Hematopoietic multipotent progenitor cell treated with erythropoietin and hydrocortisone succinate and interleukin-3 and kit ligand, for 6 days (in vitro differentiated cells): ENCODE measurements at places on chromosomes 4 and X.
A peak's percentile ranks its signal among the peaks of the same experiment; 100 is the strongest.

- no peak for DNase-seq
These were observed 516.5 kb upstream of the CNKSR2 start for GRCh38 chrX:20857746-20858145.

DNA sequence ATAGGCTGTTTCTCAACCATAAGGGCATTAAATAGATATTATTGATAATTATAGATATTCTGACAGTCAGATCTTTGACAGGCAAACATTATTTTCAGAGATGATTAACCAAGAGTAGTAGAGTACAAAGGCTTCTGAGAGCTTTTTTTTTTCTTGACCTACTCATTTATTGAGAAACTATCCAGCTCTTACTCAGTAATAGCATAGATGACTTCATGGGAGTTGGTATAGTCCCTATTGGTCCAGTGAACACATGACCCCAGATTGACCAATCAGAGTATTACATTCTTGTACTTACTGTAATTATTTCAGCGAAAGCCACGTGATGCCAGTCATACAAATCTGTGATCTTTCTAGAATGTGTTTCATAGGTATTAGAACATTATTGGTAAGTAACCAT lies 508.7 kb downstream of the FSTL5 start:
- DNase-seq, result no peak

- DNase-seq, result peak; percentile 12
These were observed 499.7 kb upstream of the POU3F4 start for GRCh38 chrX:83008415-83008814.

DNA sequence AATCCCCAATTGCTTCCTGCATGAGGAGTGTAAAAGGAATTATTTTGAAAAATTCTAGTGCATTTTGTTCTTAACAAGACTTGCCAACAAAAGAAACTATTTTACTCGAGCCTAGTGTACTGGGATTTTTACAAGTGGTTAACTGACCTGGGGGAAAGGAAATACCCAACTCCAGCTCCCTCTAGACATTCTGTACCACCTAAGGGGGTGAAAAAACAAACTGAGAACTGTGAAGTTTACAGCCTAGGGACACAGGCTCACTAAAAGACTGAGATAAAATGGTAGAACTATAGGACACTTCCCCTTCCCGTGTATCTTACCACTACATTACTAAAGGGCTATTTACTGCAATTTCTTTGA lies 2.6 kb upstream of the ADH5 start:
- DNase-seq, result no peak

GRCh38 chr4:125097729-125098128 lies 217.0 kb upstream of the FAT4 start:
- DNase-seq, result no peak

DNA sequence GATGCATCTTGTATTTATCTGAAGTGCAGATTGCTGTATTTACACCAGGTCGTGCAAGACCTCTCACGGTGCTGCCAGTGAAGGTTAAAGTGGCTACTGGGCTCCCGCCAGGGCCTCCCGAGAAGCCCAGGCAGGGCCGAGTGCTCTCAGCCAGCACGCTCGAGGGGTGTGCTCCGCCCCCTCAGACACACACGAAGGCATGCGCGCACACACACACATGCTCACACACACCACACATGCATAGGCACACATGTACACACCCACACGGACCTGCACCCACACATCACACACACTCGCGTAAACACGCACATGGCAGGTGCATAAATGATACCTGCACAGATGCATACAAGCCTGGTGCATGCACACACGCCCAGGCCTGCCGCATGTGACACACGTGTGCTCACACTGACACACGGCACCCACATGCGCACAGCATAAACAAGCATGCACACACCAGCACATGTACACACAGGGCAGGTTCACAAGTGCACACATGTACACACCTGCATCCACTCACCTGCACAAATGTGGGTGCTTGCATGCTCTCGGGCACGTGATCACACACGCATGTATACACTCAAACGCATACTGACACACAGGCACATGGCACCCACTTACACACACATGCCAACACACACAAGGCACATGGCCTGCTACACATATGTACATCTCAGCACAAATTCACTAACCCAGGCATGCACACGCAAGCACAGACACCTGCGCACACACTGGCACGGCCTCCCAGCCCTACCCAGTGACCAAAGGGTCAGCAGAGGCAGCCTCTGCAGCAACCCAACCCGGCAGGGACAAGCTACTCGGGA lies 71.6 kb downstream of the FAM53A start:
- DNase-seq, result no peak

GRCh38 chr4:163237856-163238255 lies 71.2 kb upstream of the NAF1 start:
- DNase-seq, result no peak

GRCh38 chr4:2266181-2266580 lies 4.3 kb upstream of the MXD4 start:
- DNase-seq, result no peak

GRCh38 chrX:109782994-109783700 lies 50.1 kb upstream of the ACSL4 start:
- DNase-seq, result no peak

DNA sequence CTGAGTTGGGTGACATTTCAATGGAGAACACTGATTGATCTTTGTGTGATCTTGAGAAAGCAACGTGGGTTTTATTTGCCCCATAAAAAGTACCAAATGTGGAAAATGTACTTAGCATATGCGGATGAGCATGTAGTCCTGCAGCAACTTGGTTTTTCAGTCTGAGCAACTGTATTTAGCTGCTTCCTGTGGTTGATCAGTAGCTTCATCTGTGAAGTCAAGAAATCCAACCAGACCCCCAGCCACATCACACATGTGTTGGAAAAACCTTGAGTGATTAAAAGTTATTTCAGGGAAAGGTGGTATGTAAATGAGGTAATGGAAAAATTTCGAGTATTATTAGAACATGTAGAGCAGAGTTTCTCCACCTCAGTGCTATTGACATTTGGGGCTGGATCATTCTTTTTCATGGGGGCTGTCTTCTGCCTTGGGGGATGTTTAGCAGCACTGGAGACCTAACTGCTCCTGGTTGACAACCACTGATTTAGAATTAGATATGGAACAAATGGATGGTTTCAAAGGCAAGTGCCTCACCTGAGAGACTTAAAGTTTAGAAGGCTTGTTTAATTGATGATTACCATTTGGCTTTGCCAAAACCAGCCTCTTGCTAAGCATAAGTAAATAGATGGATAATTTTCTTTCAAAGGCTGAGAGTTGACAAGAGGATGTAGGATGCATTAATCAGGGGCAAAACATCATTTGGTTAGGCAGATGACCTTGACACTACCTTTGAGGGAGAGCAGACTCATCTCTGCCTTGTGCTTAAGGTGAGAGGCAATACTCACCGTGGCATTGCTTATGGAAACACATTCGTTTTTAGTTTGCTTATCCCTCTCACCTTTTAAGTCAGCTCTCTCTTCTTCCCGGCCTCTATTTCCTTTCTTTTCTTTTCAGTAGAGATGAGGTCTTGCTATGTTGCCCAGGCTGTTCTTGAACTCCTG lies 193.0 kb upstream of the RPS6KA3 start:
- DNase-seq, result no peak

DNA sequence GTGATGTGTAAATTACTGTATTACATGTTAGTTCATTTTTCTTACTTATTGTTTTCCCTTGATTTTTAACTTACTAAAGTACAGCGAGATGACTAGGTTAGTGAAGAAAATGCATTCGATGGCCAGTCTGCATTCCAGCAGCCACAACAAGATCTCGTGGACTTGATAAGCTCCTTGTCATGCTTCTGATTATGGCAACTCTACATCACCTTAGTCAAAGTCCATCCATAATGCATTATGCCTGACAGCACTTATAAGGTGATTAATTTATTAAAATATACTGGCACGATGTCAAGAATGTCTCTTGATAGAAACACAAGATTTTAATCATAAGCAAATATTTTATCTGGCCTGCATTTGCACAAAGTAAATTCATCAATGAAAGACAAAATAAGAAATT lies 109.9 kb upstream of the NAP1L5 start:
- no peak for DNase-seq

DNA sequence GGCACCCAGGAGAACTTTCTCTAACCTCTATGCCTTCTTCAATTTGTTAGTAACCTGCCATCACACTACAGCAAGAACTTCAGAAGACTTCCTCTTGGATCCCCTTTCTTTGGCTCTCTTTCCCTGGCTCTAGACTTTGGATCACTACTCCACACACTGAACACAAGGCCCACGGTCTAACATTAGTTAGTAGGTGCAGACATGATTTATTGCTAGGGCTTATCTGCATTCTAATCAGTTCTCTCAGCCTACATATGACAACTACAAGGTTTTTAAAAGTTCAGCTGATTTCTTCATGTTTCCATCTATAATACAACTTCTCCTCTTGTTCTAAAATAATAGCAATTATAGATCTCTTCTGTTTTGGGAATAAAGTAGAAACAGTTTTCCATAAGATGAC lies 209.1 kb upstream of the ANXA10 start:
- DNase-seq, result no peak

GRCh38 chr4:96093057-96093456 lies 253.2 kb downstream of the PDHA2 start:
- no peak for DNase-seq

GRCh38 chr4:170651786-170652185 lies 562.0 kb upstream of the AADAT start:
- no peak for DNase-seq

- DNase-seq, result no peak
These were observed 283.2 kb downstream of the DCHS2 start for GRCh38 chr4:154208424-154208823.

DNA sequence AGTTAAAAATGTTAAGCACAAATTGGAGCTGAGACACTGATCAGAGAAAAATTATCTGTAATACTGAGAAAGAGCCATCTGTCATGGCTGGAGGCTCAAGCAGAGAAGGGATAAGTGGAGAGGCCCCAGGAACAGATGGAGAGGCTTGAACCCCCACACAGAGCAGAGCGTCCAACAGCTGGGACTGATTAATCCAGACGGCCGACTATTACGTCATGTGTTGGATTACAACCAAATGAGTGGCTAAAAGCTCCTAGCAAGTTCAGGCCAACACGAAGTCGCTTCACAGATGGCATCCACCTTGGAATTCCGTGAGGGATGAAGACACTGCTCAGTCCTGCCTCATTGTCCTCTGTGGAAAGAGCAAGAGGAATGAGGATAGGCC lies 57.7 kb upstream of the ATXN3L start:
- no peak for DNase-seq

DNA sequence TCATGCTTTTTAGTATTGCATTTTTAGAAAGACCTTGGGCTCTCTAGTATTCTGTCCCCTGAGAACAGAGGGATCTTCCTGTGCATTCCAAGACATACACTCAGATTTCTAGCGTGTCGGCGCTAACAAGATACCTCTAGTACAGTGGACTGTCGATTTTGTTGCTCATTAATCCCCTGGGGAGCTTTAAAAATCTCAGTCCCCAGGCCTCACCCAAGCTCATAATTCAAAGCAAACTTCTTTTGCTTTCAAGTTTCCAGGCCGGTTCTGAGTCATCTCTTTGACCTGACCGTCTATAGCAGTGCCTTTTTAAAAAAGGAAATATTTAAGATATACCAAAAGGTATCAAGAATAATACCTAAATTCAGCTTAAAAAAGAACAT lies 137.0 kb downstream of the AMMECR1 start:
- no peak for DNase-seq

- DNase-seq, result no peak
These were observed 23.4 kb downstream of the CYTL1 start for GRCh38 chr4:4995908-4996265.

DNA sequence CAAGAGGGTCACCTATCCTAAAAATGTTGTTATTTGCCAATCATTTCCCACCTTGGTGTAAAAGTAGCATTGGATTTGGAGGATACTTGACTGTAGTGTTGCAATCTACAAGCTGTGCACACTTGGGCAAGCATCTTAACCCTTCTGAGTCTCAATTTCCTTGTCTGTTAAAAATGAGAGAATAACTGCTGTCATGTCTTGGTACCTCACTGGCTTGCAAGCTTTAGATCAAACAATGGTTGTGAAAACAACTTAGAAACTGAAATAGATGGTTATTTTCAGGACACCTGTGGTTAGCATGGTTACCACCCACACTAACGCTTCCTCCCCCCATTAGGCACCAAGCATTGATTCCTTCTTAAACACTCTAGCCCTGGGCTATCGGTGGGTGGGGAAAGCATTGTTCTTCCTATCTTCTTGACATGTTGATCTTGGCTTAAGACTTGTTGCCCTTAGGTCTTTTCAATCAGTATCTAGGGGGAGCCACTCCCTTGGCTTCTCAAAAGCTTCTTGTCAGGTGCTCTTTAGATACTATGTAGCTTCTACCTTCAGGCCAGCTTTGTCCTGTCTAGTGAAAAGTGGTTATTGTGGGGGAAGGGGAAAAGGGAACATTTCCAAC lies 10.6 kb upstream of the AMOT start:
- no peak for DNase-seq

- no peak for DNase-seq
These were observed 168.2 kb downstream of the DCTD start for GRCh38 chr4:182748949-182749348.

- DNase-seq, result peak; percentile 66
These were observed 12.8 kb upstream of the NSUN7 start for GRCh38 chr4:40736910-40737309.

- DNase-seq, result no peak
These were observed 260.0 kb downstream of the PACRGL start for GRCh38 chr4:20960291-20960690.

- peak; percentile 47 for DNase-seq
These were observed 1.6 kb downstream of the MAOA start for GRCh38 chrX:43657671-43658070.
